Stimulated activated CD4-positive, alpha-beta T cell treated with anti-CD3 and anti-CD28 coated beads, Interleukin-1b, Interleukin-23, amount 100 ng/mL, for 1 hour (primary cell): ENCODE measurements at places on chromosomes 7 and 10.

- DNase-seq: no peak
These were observed 88.6 kb downstream of the SPAG6 start for GRCh38 chr10:22433875-22434274.

- no peak for DNase-seq
These were observed 148.7 kb downstream of the BICC1 start for GRCh38 chr10:58661336-58661735.

- no peak for DNase-seq
These were observed 972.0 kb upstream of the CELF2 start for GRCh38 chr10:10045765-10046028.

DNA sequence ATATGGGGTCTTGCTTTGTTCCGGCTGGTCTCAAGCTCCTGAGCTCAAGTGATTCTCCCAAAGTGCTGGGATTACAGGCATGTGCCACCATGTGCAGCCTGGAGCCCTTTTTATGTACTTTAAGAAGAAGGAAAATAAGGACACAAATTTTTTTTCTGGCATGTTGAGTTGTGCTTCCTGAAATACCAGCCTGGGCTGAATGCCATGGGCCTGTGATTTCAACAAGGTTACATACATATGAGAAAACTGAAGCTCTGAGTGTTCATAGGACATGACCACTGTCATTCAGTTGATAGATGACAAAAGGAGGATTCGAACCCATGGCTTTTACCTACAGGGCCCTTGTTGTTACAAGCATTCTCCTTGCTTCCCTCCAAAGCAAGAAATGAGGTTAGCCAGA, 36.1 kb downstream of the ST8SIA6 start:
- DNase-seq: no peak

DNA sequence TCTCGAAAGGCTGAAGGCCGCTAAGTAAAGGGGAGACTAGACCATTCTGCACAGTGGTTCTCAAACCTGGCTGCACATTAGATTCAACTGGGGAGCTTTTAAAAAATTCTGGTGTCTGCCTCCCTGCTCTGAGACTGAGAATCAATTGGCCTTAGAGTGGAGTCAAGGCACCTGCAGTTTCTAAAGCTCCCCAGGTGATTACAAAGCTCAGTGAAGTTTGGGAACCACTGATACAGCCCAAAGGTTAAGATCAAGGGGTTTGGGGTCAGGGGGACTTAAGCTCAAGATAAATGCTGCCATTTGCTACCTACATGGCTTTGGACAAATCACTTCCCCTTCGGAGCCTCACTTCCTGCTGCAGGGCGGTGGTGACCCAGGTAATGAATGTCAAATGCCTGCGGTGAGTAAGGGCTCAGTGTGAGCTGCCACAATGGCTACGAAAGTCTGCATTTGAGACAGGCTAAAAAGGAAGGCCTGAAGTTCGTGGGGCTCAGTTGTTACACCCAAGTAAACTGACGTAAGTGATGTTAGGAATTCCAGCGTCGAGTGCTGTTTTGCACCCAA, 72.3 kb downstream of the TLL2 start:
- no peak for DNase-seq

DNA sequence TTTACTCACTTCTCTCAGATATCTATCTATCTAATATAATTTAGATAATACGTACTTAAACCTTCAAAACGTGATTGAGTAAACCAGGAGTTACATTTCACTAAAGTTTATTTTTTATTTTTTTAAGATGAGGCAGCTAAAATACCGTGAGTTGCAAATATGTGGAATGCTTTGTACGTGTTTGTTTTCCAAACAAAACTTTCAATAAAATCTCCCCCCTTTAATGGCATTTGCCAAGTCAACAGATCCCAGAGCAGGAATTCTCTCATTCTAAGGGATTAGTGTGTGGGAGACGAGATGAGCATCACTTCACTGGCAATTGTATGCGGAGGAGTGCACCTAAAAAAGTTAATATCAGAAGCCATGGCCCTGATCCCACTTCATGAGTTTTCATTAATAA, 53.7 kb upstream of the MAGI2 start:
- DNase-seq: no peak

DNA sequence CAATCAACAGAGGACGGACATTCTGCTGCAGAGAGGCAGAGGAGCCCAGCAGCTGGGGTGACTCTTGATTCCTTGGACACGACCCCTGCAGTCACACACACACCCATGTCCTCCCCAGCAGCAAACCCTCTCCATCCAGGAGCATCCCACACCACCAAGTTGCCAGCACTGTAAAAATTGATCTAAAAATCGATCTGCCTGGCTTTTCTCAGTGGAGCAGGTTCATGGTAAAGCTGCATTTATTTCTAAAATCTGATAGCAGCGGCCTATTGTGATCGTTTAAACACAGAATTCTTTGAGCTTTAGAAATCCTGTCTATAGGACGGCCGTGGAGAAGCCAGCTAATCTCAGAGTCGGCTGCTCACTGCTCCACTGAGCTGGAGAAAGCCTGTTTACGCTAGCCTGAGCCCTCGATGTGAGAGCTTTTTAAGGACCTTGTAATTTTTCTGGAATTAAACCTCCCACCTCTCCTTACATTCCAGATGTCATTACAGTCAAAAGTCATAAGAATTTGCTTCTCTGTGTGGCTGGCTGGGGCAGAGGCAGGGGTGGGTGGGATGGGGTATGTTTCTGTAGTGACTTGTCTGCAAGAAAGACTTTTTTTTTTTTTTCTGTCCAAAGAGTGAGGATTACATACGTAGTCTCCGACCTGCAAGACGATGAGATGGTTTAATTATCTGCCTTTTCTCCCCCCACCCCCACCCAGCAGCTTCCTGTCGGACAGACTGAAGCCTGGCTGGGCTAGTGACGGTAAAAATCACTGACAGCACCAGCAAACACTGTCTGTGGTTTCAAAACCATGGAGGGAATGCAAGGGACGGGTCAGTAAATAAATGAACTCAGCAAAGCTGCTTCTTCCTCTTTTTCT, 31.6 kb downstream of the TRIM8 start:
- no peak for DNase-seq

DNA sequence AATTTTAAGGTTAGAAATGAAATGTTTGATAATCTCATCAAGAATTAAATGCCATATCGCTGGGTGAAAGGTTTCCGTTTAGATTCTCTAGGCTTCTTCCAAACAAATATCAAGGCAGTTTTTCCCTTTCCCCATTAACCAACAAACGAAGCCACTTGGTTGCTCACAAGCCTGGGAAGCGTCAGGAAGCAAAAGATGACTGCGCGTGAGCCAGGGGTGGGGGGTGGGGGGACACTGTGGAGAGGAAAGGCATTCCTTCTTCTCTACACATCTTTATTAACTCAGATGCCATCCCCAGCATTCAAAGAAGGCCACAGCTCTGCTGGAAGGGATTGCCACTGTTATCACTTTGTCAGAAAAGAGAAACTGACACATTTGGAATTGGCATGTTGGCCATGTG, 207.1 kb downstream of the TRIL start:
- DNase-seq: no peak

- DNase-seq: no peak
These were observed 81.1 kb upstream of the GTF2IRD1 start for GRCh38 chr7:74372511-74373111.

- DNase-seq: no peak
These were observed 233.3 kb downstream of the LRRN3 start for GRCh38 chr7:111324228-111324627.
